ENCODE measurements at places on chromosomes 11 and 22.

GRCh38 chr11:68396516-68396915 is 64.0 kb upstream of the PPP6R3 start:
- DNase-seq = peak; percentile 92

DNA sequence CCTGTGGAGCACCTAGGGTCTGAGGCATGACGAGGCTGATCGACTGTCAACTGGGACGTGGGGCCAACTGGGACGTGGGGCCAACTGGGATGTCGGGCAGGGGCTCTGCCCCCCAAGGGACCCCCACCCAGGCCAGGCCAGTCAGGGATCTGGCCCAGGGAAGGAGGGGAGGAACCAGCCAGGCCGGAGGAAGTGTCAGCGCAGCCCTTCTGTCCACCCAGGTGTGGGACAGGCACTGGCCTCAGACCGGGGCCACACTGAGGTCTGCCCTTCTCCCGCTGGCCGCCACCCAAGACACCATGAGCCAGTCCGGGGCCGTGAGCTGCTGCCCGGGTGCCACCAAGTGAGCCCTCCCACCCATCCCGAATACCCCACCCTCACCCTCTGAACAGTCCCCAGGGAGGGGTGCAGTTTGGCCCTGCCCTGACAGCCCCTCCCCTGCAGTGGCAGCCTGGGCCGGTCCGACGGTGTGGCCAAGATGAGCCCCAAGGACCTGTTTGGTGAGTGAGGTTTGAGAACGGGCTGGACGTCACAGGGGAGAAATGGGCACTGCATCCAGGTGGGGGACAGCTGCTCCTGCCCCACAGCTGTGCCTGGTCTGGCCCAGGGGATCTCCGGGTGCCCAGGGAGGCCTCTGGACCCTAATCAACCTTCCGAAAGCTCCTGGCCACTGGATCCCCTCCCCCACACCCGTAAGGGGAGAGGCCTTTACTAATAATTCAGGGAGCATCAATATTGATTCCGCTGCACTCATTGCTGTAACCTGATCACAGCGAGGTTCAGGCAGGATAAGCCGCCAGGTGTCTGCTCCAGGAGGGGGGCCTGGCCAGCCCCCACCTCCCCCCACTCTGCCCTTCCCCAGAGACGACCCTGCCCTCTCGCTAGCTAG is 3.3 kb downstream of the EPS8L2 start:
- DNase-seq = no peak

GRCh38 chr11:19327280-19327679 is 86.5 kb upstream of the E2F8 start:
- DNase-seq = no peak

DNA sequence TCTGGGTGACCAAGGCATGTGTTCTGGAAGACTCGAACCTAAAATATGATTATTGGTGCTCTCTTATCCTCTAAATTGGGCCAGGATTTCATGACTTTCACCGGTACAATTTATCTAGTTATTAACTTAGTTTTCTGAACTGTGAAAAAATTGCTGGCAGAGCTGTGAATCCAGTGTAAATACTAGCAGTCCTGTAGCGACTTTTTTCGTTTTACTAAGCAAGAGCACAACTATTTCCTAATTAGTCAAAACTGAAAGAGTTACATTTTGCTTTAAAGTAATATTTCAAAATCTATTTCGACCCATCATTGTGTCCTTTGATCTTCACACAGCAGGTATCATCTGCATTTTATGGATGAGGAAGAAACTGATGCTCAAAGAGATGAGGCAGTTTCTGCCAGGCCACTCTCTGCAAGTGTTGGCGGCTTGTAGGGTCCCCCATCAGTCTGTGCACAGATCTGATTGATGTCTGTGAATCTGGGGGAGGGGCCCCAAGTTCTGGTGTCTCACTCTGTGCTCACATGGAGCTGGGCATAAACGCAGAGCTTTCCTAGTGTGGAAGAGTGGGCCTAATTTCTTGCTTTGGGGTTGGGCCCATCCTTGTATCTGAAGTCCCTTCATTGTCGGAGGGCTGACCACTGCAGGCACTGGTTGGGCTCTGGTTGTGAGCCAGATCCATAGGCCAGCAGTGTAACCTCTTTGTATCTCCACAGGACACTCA is 1.4 kb upstream of the TRMT2A start:
- DNase-seq = no peak

GRCh38 chr11:85813721-85814120 is 2.8 kb upstream of the SYTL2 start:
- no peak for DNase-seq

- DNase-seq = no peak
These were observed 111.0 kb downstream of the CHST1 start for GRCh38 chr11:45554230-45554967.

- no peak for DNase-seq
These were observed 37.6 kb downstream of the CELSR1 start for GRCh38 chr22:46499805-46500189.

- DNase-seq = no peak
These were observed 11.3 kb downstream of the OSBP2 start for GRCh38 chr22:30705710-30706651.

GRCh38 chr11:56950510-56950909 is 38.2 kb upstream of the OR5AK2 start:
- DNase-seq = no peak

GRCh38 chr22:43109511-43109910 is 1.0 kb upstream of the BIK start:
- DNase-seq = no peak

GRCh38 chr11:31770011-31770700 is 41.0 kb downstream of the PAX6 start:
- DNase-seq = no peak

GRCh38 chr11:109957000-109957399 is 136.2 kb upstream of the ZC3H12C start:
- DNase-seq = no peak

DNA sequence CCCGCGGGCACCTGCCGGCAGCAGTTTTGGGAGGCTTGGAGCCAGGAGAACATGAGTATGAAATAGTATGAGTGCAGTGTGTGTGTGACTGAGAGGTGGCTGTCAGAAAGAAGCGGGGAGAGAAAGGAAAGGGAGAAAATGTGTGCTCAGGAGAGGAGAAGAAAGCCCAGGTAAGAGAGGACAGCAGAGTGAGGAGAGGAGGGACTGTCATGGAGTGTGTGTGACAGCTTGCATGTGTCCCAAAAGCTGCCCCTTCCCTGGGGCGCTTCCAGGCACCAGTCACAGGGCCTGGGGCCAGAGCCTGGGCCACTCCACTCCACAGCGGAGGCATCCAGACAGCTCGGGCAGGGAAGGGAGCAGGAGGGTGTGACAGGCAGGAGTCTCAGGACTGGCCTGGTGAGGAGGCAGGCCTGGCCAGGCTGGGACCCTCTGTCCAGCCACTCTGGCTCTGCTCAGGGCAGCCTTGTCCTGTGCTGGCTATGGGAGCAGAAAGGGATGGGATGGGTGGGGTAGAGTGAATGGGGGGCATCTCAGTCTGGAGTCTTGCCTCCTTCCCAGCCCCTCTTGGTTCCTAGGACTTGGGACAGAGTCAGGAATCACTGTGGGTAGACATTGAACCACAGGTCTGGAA is 949 bp downstream of the MMP11 start:
- DNase-seq = no peak

DNA sequence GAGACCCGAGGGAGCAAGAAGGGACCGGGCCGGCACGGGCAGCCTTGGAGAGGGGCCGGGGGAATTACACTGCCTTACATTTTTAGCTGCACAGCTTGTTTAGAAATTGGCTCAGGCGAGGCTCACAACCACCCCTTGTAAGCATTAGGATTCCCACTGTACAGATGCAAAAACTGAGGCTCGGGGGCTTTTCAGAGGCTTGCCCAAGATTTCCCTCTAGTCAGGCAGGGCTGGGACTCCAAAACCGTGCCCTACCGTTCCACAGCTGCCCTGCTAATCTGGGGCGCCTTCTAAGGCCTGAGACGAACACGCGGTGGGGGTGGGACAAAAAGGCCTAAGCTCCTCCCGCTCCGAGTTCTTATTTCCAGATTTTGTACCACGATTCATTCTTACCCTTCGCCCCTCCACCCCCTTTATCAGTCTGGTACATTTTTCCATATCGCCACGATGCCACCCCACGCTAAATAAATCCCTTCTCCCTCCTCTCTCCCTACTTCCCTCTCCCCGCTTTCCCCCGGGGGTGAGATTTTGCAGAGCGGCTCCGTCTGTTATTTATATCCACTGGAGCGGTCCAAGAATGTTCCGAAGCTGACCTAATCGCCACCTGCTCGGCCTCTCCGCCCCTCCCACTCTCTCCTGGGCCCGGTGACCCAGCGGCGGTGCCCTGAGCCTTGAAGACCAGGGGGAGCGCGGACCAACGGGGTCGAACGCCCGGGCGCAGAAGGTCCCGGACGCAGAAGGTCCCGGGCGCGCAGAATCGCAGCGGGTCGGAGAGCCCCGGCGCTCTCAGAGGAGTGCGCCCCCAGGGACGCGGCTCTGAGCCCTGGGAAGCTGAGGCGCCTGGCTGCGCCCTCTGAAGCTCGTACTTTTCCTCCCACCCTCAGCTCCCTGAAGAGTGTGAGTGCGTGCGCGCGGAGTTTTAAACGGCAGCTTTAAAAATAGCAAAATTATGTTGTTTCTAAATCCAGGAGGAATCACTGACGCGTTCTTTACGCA is 764 bp upstream of the PACSIN3 start:
- DNase-seq = peak; percentile 65

GRCh38 chr11:60720460-60720859 is 4.1 kb upstream of the MS4A18 start:
- no peak for DNase-seq

DNA sequence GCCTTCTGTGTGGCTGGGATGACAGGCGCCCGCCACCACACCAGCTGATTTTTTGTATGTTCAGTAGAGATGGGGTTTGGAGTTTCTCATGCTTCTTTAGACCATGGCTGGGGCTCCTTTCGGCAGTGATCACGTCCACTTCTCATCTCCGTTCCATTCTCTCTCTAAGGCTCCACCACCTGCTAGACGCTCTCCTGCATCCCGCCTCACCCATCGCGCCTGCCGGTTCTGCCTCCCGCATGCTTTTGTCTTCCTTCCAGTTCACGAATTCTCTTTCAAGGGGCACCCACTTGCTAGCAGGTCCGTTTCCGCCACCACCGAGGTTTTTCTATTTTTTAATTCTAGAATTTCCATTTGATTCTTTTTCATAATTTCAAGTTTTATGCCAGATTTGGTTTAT is 22.0 kb upstream of the SYT8 start:
- no peak for DNase-seq

DNA sequence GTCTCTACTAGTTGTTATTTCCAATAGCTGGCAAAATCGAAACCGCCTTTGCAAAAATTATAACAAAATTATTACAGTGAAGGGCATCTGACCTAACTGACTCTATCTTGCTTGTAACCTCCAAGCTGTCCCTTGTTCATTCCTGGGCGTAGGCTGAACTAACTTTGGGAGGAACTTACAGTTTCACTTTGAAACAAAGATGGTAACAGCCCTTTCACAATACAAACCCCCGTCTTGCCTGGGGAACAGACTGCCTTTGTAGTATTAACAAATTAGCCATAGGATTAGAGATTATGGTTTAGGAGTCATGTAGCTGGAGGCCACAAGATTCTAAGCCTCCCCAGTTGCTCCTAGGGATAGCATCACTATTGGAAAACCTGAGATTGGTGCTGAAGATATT is 131.6 kb upstream of the HSD17B12 start:
- DNase-seq = no peak

GRCh38 chr11:70631624-70632047 is 233.3 kb downstream of the CTTN start:
- DNase-seq = no peak

DNA sequence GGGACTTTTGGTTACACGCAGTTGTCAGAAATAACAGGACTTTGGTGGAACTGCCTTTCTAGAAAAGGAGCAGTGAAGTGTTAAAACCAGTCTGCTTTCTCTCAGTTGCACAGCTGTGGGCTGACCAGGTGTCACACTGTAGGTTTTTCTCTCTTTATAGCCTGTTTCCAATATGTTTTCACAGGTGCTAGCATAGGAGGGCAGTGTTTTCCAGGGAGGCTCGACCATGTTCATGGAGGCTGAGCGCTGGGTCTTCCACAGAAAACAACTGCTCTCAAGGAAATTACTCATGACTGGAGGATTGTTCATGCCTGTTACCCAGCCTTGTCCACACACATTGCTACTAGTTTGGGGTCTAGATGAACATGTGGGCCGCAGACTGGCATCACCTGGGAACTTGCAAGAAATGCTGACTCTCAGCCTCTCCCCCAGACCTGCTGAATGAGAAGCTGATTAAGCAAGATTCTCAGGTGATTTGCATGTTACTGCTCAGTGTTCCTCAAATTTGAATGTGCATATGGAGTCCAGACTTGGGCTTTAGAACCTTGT is 157.7 kb downstream of the MAML2 start:
- no peak for DNase-seq

- DNase-seq = no peak
These were observed 3.2 kb downstream of the ARHGEF12 start for GRCh38 chr11:120339394-120339890.

- DNase-seq = no peak
These were observed 49.3 kb downstream of the ME3 start for GRCh38 chr11:86623041-86623621.

- no peak for DNase-seq
These were observed 304.3 kb upstream of the NCAM1 start for GRCh38 chr11:112656772-112657428.

DNA sequence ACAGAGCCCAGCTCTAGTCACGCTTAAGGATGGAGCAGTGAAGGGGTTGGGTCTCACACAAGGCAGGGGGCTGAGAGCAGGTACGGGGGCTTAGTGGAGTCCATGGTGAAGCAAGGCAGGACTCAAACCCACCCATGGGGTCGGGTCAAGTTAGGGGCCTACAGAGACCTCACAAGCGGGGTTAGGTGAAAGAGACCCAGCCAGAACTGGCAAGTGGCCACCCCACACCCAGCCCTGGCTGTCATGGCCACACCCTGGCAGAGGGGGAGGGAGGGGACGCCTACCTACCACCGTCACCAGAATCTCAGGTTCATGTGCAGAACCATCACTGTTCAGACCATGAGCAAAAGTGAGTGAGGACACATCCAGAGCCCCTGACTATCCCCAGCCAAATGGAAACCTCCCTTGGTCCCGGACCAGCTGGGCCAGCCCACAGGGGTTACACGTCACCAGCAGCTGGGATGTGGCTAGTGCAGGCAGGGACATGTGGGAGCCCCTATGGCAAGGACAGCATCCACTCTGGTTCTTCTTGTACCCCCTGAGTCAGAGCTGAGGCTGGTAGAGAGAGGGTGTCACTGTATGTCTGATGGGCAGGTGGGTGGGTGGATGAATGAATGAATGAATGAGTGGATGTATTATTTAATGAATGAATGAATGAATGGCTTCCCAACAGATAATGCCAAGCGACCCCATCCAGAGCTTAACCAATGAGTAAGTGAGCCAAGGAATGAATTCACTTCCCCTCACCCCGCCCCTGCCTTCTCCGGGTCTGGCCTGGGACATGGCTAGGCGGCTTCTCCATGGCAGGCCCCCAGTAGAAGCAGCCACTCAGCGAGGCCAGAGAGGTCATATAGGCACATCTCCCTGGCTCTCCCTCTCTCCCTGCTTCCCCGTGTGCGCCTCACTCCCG is 681.6 kb downstream of the TBC1D22A start:
- no peak for DNase-seq

All from D721Med (cell line).